NCI-H460 (cell line): ENCODE measurements at places on chromosomes 13 and 19. TPM values are rescaled to one million over a fixed set of nuclear protein-coding genes. Genes with fewer than 3 reads are reported as not detected.

The OR7A5 gene
- not detected in 2 replicates for total RNA-seq

The SLC17A7 gene
- 0.17 TPM in 1 of 2 replicates, not detected in the other for total RNA-seq

The BCAM gene
- 2.3 and 3.1 TPM in 2 replicates for total RNA-seq

The PRSS57 gene
- total RNA-seq: not detected in 2 replicates

The PEAK3 gene
- total RNA-seq: not detected in 2 replicates

The KCNRG gene
- 0.55 and 0.62 TPM in 2 replicates for total RNA-seq

The ZNF837 gene
- total RNA-seq: 0.30 and 0.78 TPM in 2 replicates

The KRTDAP gene
- total RNA-seq: not detected in 2 replicates

- no peak for DNase-seq
Observed at GRCh38 chr19:5115351-5115750, 146.4 kb downstream of the KDM4B start.

DNA sequence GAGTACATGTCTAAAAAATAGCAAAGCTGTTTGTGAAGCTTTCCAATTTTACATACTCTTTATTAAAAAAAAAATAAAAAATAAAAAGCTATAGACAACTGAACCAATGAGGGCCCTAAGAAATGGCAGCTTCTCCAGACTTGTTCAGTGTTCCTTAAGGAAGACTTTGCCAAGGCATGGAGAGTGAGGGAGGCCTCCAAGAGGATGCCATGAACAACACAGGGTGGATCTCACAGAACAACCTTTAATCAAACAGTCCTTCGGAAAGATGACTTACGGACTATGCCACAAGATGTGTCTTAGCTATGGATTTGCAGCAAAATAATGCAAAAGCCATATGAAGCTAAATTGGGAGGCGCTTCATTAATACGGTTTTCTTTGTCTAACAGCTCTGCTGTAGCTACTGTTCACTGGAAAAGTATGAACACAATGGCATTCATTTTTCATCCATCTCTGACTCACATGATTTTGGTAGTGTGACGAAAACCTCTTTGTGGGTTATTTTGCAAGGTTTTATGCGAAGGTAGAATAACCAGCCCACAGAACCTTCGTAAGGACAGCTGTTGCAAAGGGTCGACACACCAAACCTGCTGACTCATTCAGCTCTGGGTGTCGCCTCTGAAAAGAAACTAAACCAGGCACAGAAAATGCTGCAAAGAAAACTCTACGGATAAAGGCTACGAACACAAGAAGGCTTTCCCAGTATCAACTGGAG, 27.7 kb downstream of the EFNB2 start:
- peak; percentile 69 for DNase-seq

DNA sequence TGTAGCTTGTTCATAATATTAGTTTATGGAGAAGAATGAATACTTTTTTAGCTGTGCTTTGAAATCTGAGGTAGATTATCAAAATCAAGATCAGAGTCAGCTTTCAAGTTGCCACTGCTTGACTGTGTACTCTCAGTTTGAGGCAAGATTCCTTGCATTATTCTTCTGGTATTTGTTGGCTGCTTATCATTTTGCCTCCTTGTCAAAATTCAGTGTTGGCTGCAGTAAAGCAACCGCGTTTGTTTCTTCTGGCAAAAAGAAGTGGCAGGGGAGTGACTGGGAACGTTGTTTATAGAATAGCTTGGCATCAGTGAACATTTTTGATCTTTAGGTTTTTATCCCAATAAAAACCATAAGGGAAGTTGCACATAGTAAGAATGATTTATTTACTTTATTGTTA, 419.3 kb upstream of the GPC6 start:
- DNase-seq: no peak

DNA sequence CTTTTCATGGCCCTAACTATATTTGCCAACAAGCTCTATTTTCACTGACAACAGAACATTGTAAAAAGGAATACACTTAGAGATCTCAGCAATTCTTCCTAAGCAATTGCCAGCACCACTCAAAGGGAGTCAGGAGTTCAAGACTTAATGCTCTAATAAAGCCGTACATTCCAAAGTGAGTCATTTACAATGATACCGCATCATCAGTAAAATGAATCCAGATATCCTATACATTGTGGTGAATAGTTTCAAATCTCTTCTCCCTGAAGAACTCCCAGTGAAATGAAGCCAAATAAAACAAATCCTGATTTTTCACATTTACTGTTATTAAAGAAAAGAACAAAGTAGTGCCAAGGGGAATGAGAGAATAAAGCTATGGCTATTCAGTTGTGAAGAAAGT, 2898.7 kb upstream of the PCDH20 start:
- DNase-seq: no peak

GRCh38 chr13:21606796-21607195, 2.8 kb upstream of the MICU2 start:
- DNase-seq: no peak

DNA sequence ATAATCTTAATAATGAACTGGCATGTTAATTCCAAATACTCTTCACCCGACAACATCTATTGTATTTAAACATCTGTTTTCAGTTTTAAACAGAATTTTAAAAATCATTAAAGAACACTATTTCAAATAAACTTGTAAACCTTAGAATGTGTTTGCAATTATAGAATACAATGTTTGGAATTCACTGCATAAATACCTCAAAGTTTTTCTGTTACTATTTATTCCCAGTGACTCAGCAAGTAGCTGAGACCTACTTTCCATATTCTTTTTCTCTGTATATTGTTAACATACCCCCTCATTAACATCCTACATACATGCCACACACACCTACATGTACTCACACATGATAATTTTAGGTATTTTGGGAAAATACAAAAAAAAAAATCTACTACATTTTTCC, 1134.3 kb downstream of the SLITRK1 start:
- DNase-seq: no peak

- no peak for DNase-seq
Observed at GRCh38 chr19:29871143-29871542, 59.4 kb downstream of the CCNE1 start.

GRCh38 chr13:93227878-93228642, 1.5 kb downstream of the GPC6 start:
- no peak for DNase-seq

- no peak for DNase-seq
Observed at GRCh38 chr19:33424181-33424580, 50.7 kb downstream of the CEBPG start.
